ENCODE measurements at places on chromosomes 2 and 18.

GRCh38 chr2:191318729-191319078 lies 73.5 kb downstream of the MYO1B start:
- no peak for DNase-seq

DNA sequence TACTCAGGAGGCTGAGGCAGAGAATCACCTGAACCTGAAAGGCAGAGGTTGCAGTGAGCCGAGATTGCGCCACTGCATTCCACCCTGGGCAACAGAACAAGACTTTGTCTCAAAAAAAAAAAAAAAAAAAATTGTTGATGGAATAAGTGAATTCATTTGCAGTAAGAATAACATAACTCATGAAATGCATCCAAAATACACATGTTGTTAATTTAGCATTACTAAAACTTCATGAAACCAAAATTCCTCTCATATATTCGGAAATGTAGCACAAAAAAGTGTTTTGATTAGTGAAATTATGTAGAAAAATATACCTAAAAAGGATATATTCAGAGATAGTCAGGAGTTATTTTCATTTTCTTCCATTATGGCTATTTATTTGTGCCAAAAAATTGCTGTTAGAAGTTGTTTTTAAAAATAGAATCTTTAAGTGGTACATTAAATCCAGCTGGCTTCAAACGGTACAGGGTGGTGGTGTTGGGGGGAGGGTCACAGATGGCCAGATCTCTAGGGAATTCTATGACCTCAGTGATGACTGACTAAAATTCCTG lies 78.2 kb upstream of the UGP2 start:
- no peak for DNase-seq

DNA sequence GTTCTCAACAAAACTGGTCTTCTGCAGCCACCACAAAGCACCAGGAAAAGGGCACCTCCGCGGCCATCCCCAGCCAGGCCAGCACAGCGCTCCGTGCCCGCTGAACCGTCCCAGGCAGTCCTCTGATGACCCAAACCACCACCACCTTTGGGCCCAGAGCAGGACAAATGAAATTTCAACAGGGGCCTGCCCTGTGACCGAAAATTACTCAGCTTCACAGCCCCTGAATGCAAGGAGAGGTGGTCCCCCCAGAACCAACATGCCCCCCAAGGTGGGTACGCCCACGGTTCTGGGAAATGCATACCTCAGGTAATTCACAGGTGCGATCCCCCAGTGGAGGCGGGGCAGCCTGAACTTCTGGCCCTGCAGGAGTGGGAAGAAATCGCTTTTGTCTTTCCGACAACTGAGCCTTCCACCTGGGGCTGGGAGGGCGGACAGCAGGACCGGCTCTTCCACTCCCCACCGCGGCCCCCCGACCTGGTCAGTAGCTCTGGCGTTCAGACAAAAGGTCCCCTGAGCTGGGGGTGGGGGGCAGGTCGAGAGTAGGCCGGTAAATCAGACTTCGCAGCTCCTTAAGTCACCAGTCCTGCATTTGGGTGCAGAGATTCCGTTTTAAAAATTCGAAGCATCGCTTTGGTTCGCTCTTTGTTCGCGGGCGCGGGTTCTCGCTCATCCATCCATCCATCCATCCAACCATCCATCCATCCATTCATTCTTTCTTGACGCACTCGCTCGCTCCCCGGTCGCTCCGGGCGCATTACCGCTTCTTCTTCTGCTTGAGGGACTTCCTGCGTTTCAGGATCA lies 1.4 kb downstream of the ARL4C start:
- DNase-seq: no peak

DNA sequence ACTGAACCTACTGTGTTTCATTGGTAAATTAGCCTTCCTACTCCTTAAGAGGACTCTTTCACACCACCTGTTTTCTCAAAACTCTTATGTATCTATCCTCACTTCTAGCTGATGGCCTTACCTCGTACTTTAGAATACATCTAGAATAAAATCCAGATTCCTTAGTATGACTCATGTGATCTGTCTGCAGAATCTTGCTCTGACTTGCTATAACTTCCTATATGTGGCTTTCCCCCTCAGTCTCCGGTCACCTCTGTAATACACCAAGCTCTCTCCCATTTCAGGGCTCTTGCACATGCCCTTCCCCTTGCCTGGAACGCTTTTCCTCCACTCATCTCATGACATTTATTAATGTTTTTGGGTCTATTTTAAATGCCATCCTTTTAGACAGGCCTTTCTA lies 95.6 kb upstream of the LHCGR start:
- no peak for DNase-seq

DNA sequence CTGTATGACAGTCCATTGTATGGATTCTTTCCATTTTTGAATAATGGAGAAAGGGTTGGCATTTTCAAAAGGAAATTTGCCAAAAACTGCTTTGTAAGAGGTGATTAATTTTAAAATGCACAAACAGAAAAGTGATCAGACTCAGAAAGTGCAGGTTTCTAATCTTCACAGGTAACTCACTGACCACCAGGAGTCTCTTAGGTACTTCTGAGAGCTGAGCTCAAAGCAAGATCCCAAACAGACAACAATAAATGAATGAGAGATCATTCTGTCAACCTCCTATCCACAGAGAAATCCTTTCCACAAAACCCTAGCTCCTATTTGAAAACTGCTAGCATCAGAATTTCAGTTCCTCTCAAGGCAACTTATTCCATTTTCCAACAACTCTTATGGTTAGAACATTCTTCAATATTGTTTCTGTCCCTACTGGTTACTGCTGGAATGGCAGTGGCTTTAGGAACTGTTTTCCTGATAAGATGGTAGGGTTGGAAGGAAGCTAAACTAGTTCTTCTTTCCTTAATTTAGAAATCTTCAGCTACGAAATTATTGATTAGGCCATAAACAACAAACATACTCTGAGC lies 20.6 kb upstream of the HAAO start:
- no peak for DNase-seq

GRCh38 chr2:145043399-145043834 lies 523.5 kb upstream of the ZEB2 start:
- DNase-seq: no peak
